ENCODE measurements at places on chromosomes 16 and 17. TPM values are rescaled to one million over a fixed set of nuclear protein-coding genes. Genes with fewer than 3 reads are reported as not detected.

DNA sequence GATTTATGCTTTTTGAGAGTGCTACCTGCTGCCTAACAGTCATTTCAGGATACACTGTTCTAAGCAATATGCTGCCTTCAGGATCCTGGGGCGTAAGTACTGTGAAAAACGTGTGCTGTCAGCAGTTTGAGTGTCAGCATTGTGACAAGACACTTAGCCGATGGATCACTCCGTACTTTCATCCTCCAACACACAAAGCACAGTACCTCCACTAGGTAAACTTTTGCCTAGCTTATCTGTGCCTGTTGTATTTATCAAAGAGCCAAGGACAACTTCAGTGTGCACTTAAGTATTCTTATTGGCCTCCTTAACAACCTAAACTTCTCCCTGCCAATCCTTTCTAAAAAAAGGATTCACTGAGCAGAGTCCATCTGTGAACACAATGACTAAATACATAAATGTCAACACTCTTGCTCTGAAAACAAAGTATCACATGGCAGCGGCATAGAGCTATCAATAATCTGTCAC lies 33.8 kb upstream of the PHLPP2 start:
- no peak for DNase-seq

DNA sequence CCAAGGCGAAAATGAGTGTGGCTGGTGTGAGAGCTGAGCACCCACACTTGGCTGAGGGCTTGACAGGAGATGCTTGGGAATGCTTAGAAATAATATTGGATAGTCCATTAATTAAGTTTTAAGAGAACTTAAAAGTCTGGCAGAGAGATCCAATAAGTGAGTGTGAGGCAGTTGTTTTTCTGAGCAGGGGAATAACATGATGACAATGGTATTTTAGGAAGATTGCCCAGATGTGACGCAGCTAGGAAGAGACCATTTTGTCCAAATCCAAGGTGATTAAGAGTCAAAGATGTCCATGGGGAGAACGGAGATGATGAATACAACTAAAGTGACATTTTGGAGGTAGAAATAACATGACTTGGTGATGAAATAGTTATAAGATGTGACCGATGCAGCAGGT lies 102.8 kb upstream of the AXIN2 start:
- no peak for DNase-seq

GRCh38 chr16:85278839-85279238 lies 166.6 kb upstream of the CIBAR2 start:
- DNase-seq: no peak

DNA sequence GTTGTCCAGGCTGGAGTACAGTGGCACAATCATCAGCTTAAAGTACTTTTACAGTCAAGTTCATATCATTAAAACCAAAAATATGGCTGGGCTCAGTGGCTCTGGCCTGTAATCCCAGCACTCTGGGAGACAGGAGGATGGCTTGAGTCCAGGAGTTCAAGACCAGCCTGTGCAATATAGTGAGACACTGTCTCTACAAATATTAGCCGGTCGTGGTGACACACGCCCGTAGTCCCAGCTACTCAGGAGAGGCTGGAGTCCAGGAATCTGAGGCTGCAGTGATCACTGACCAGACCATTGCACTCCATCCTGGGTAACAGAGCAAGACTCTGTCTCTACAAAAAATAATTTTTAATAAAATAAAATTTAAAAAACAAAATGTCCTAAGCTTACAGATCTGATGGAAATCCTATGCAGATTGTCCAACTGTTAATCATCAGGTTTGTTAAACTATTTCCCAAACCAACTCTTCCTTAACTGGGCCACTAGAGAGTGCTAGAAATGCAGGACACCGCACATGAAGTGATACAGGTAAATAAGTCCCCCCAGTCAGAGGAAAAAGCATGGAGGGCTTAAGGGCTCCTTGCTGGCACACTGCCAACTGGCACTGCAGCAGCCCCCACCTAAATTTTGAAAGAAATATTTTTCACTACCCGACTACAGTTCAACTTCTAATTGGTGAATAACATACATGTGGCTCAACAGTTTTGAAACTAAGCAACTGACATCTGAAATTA lies 2.8 kb downstream of the USP22 start:
- no peak for DNase-seq

The GLG1 gene
- total RNA-seq: 60.4 TPM

The TMEM220 gene
- 2.3 TPM for total RNA-seq

DNA sequence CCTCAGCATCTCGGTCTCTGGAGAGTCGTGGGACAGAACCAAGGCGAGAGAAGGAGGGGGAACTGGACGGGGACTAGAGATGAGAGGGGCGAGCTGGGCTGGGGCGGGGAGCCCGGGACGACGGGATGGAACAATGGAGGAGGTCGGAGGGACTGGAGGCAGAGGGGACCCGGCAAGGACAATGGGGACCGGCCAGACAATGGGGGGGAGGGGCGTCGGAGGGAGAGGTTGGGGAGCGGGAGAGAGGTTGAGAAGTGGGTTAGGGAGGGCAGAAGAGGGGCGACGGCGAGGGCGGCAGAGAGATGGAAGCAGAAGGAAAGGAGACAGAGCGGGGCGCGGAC lies 719 bp downstream of the NGFR start:
- DNase-seq: no peak

DNA sequence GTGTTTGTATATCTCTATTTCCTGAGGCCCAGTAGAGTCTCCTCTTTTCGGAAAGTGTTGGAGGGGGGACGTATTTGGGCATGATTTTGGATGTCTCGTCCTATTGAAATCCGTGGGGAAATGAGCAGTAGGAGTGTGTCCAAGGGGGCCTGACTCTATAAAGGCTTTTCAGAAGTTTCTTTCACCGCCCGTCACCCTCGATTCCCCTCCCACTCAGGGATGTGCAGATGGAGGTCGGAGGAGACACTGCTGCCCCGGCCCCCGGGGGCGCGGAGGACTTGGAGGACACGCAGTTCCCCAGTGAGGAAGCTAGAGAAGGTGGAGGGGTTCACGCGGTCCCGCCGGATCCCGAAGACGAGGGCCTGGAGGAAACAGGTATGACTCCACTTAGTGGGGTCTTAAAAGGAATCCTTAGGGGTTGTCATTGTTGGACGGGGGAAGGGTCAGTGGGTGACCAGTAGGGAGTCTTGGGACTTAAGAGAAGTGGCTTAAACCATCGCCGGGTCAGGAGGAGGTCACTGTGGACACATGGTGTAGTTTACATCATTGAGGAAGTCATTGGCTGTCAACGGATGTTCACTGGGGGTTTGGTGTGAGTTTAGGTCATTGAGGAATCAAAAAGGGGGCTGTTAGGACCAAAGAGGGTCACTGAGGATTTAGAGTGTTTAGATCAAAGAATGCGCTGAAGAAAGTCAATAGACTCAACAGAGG lies 424 bp downstream of the MON1B start:
- no peak for DNase-seq

The HSF5 gene
- total RNA-seq: 0.16 TPM

DNA sequence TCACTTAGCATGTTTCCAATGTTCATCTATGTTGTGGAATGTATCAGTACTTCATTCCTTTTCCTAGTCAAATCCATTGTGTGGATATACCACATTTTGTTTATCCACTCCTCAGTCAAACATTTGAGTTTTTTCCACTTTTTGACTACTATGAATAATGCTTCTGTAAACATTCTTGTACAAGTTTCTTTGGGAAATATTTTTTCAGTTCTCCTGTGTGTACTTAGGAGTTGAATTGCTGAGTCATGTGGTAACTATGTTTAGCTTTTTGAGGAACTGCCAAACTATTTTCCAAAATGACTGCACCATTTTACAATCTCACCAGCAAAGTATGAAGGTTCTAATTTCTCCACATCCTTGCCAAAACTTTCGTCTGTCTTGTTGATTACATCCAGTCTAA lies 223.7 kb upstream of the AXIN2 start:
- no peak for DNase-seq

The ZNF597 gene
- total RNA-seq: 4.4 TPM

DNA sequence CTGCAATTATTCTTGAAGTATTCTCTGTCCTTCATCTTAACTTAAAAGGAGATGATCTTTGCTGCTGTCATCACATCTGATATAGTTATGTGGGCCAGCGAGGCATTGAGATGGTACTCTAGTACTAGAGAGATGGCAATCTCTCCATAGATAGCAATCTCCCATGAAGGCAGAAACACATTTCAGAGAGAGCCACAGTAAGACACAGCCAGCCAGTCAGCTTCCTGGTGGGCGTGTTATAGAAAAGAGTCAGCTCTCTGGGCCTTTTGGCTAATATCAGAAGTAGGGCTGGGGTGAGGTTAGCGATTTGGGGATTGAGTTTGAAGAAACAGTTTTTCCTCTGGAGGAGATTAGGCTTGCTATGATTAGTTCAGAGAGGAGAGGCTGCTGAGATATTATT lies 22.6 kb upstream of the EFCAB13 start:
- DNase-seq: no peak

The KLHL10 gene
- total RNA-seq: not detected

- no peak for DNase-seq
Measured at GRCh38 chr17:58626905-58627304, 64.9 kb downstream of the TEX14 start.

GRCh38 chr17:64073771-64074703 lies 53.6 kb upstream of the ICAM2 start:
- DNase-seq: no peak

- DNase-seq: no peak
Measured at GRCh38 chr16:51867386-51868065, 679.4 kb downstream of the TOX3 start.

The GRIN2A gene
- 10.9 TPM for total RNA-seq

- no peak for DNase-seq
Measured at GRCh38 chr16:15611610-15612009, 31.3 kb downstream of the MARF1 start.

- no peak for DNase-seq
Measured at GRCh38 chr17:7019839-7020519, 2.9 kb upstream of the BCL6B start.

GRCh38 chr17:11430751-11431150 lies 167.5 kb upstream of the DNAH9 start:
- no peak for DNase-seq

The SCN4A gene
- not detected for total RNA-seq

DNA sequence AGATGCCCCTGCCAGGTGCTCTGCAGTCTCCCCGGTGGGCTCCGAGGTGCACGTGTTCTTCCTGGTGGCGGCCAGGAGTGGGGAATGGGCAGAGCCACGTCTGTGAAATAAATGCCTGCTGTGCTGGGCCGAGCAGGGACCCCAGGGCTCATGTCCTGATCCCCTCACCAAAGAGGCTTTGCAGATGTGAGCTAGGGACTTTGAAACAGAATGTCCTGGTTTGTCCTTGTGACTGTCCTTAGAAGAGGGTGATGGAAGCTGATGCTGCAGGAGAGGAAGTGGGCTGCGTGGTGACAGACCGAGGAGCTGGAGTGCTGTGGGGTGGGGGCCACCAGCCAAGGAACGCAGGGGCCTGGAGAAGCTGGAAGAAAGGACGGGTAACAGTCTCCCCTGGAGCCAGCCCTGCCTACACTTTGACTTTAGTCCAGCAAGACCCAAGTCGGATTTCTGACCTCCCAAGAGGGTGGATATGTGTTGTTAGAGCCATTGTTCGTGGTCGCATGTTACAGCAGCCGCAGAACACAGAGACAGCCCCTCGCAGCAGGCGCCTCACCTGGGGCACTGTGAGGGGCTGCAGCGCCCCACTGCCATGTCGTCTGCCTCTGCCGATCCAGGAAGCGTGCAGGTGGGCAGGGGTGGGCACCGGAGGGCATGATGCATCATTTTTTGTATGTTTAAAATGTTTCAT lies 217.9 kb upstream of the CIBAR2 start:
- DNase-seq: no peak

All from occipital lobe (tissue), 3 donors.